CMK (cell line): ENCODE measurements at places on chromosomes 3 and 15.
A peak's percentile ranks its signal among the peaks of the same experiment; 100 is the strongest.

- no peak for DNase-seq
Observed at GRCh38 chr3:106144030-106144429, 275.2 kb upstream of the CBLB start.

DNA sequence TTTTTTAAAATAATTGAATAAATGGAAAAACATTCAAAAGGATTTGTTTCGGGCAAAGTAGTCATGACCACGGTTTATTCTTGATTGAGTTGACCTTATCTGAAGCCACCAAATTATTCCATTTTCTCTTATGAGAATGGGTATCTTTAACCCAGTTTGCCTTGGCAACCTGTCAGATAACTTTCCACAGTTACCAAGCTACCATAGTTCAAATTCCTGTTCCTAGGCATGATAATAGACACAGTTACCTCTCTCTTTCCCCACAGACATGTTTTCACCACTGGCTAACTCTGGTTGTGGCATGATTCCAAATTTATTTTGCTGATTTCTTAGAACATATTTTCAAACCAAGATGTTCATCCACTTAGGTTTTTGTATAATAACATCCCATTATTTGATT lies 84.9 kb downstream of the NECTIN3 start:
- DNase-seq: no peak

- no peak for DNase-seq
Observed at GRCh38 chr3:129432036-129432435, 3.6 kb upstream of the EFCAB12 start.

DNA sequence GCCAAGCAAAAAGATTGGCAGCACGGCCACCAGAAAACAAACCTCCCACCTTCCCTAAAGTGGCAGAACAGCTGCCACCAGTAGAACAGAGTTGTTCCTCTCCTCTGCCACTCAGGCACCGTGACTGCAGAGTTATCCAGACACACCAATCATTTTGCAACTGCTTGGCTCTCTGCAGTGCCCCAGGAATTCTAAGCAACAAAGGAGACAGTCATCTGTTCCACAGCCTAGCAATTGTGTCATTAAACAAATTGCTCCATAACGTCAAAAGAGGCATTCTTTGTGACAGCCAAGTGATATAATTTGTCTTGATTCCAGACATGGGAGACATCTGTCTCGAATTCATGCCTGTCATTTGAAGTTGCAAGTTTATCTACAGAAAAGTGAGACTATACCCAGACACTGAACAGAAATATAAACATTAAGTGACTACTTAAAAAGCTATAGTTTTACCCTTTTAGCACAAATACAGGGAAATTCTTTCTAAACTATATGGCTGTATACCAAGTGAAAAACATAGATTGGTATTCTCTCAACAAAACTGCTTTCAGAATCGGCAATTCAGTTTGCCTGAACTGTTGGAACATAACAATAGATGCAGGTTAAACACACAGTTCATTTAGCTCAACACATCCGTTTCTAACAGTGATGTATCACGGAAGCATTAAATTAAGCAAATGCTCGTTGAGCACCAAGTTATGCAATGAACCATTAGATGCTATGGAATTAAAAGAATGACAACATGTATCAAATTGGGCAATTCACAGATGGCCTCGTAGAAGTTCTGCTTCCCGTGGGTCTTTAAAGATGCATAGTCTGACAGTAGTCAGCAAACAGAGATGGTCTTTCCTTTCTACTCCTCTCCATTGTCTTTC lies 281.3 kb downstream of the FGF12 start:
- DNase-seq: no peak

- DNase-seq: no peak
Observed at GRCh38 chr3:115187149-115187757, 40.2 kb upstream of the ZBTB20 start.

DNA sequence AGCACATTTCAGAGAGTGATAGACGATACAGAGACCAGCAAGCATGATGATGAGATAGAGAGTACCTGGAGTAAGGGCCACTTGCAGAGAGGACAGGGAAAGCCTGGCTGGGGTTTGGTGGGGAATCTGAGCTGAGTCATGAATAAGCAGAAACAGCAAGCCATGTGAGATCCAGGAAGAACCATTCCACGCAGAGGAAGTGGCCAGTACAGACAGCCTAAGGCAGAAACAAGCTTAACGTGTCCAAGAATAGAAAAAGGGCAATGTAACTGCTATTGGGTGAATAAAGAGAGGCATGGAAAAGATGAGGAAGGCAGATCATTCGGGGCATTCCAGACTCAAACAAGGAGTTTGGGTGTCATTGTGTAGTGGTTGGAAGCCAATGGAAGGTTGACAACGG lies 816.3 kb upstream of the CFAP20DC start:
- DNase-seq: no peak

DNA sequence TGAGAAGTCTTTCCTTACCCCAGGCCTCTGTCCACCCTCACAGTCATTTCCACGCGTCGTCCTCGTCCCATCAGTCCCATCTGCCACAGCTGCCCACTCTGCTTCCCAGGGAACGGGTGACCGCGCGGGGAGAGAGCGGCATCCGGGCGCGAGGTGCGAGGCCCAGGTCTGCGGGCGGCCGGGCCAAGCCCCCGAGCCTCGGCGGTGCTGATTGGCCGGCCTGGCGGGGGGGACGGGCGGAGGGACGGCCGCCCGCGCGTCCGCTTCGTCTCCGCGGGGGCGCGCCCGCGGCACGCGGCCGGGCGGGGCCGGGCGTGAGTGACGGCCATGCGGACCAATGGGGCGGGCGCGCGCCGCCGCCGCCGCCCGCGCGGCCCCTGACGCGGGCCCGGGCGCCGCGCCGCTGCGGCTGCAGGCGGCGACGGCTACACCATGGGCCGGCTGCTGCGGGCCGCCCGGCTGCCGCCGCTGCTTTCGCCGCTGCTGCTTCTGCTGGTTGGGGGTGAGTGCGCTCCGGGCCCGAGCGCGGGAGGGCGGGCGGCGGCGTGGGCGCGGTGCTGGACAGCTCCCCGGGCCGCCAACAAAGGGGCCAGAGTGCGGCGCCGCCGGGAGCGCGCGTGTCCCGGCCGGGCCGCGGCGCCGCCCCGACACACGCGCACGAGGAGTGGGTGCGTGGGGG lies at the start of gene PODXL2:
Gene PODXL2 (plus strand): TSS at position 398 of the 679 bp plus-strand sequence. CDS start 35 bp downstream, at position 433.
- peak; percentile 49 for DNase-seq

- no peak for DNase-seq
Observed at GRCh38 chr3:190514413-190515153, 698 bp downstream of the IL1RAP start.

DNA sequence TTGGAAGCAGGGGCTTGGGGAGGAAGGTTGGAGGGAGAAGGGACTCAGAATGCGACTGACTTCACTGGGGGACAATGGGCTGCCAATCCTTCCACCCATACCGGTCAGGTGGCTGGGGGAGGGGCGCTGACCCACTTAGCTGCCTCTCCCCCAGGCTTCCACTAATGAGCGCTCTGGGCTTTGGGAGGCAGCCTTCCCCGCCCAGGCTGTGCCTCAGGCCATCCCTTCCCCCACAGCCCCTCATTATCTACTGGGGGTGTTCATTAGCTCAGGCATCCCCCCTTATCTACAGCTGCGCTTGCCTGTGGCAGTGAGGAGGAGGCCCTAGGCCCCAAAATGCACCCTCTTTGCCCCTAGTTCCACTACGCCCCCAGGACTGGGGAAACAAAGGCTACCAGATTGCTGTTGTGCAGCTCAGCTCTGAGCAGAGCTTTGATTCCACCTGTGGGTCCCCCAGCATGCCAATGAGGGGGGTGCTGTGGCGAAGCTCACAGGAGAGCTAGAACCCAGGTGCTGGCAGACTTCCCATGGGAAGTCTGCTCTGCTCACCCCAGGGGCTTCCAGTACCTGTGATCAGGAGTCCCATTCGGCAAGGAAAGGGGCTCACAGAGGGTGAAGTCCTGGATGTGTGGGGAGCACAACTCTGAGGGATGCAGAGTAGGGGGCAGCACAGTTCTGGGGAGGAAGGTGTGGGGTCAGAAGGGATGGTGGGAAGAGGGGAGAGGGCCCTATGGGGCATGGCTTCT lies 29.4 kb upstream of the SEMA3F start:
- DNase-seq: no peak

DNA sequence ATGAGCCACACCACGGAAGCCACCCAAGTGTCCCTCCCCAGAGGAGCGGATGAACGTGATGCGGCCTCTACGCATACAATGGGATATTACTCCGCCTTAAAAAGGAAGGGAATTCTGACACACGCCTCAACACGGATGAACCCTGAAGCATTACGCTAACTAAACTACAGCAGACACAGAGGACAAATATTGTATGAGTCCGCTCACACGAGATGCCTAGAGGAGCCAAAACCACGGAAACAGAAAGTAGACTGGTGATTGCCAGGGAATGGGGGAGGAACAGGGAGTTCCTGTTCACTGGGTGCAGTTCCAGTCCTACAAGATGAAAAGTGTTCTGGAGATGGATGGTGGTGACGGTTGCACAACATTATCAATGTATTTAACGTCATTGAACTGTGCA lies 32.7 kb downstream of the SRGAP3 start:
- no peak for DNase-seq

DNA sequence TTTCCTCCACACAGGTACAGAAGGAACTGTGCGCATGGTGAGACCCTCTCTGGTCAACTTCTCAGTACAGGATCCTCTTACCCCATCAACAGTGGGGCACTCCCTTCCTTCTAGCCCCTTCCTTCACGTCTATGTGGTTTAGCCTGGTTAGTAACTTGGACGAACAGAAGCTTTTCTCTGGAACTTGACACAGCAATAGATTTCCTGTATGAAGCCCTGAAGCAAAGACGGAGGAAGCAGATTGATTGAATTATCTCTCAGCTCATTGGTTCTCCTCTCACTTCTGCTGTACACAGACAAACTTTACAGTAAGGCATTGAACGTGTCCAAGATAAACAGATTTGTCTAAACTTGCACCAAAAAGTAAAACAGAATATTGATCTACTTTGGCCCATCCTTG lies at the start of gene CD200R1:
Gene CD200R1 (minus strand): TSS at position 210 of the 400 bp plus-strand sequence. CDS start 246 bp downstream, outside the sequence.
- peak; percentile 18 for DNase-seq

- DNase-seq: no peak
Observed at GRCh38 chr3:45066109-45066801, 40.2 kb downstream of the CLEC3B start.

GRCh38 chr3:18422972-18423371 lies 2.2 kb downstream of the SATB1 start:
- no peak for DNase-seq

DNA sequence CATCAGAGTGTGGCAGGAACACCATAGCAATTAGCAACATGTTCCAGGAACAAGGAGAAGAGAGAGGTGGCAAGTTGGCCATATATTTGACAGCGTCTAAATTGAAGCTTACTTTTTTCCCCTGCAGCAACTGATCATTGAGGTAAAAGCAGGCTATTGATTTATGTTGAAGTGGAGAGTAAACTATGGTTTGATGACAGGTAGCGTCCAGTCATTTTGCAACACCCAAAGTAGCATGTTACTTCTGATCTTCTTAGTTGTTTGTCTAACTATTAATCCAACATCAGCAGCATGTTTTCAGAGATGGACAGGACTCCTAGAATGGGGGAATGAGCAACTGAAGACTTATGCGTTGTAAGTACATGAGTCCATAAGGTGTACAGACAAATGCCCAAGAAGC lies 225.8 kb downstream of the ZPLD1 start:
- no peak for DNase-seq

DNA sequence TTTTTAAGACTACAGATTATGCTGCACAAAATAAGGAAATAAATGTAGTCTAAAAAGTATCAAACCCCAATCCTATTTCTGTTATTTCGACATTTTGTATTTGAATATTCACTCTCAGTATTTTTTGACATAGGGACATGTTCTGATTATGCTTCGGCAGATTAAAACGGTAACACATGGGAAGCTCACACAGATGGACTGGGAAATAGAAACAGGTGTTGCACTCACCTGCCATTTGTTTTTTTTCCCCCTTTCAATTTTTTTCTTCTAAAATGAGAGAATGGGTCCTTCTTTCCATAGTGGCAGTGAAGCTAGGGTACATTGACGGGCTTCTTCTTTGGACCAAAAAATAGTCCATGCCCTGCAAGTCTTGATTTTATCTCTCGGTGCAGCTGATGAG lies 163.1 kb downstream of the MYRIP start:
- no peak for DNase-seq

GRCh38 chr3:114896978-114897377 lies 250.1 kb downstream of the ZBTB20 start:
- DNase-seq: no peak

GRCh38 chr3:123540285-123540684 lies 44.6 kb downstream of the HACD2 start:
- DNase-seq: no peak

DNA sequence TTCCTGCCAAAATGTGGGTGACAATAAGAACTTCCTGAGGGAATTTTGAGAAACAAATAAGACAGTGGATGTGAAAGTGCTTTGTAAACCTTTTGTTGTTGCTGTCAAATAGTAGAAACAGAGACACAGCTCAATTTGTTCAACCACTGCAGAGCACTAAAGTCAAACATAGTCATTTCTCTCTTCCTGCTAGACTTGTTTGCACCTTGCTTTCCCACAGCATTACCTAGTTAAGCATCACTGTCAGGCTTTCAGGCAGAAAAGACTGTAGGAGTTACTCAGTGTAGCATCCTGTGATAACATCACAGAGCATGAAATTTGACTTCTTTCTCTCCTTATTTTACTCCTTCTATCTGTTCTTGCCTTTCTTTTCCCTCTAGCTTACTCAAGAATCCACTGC lies 27.1 kb downstream of the SLC12A1 start:
- no peak for DNase-seq

DNA sequence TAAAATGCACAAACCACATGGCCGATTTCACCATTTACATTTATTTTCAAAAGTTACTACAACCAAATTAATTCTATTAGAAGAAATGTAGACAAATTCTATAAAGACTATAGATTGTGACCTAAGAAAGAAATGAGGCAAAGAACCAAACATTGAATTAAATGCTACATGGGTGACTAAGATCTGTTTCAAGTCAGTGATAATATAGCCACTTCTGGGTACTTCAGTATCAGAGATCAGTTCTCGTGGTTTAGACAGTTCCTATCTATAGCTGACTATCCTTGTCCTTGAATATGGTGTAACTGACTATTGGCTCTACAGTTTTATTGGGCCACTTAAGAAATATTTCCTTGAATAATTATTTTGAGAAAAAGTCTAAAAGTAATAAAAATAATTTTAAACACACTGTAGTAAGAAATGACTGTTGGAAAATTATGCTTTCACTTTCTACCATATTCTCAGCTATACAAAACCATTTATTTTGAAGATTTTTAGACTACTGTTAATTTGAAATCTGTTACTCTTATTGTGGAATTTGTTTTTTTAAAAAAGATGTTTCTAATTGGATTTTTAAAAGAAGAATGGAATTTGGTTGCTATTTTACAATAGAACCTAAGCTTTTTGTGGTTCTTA lies 14.1 kb downstream of the KCNMB3 start:
- DNase-seq: no peak

- no peak for DNase-seq
Observed at GRCh38 chr15:55241891-55242290, 45.1 kb upstream of the RSL24D1 start.

DNA sequence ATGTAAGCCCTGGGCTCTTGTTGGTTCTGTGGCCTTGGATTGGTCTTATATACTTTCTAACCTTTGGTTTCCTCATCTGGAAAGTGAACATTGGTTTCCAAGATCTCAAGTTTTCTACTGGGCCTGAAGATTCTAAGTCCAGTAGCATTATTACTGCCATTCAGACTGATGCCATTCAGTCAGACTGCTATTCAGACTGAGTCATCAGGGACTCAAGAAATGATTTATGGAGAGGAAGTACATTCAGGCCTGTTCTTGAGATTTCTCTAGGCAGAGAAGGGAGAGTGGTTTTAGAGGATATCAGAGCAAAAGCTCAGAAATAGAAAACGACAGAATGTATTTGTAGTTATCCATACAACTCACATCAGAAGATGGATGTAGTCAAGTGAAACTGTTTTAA lies 557.2 kb downstream of the NR2F2 start:
- no peak for DNase-seq
